Upper lobe of right lung (tissue), 1 donor: ENCODE measurements at places on chromosomes 12 and 14.

DNA sequence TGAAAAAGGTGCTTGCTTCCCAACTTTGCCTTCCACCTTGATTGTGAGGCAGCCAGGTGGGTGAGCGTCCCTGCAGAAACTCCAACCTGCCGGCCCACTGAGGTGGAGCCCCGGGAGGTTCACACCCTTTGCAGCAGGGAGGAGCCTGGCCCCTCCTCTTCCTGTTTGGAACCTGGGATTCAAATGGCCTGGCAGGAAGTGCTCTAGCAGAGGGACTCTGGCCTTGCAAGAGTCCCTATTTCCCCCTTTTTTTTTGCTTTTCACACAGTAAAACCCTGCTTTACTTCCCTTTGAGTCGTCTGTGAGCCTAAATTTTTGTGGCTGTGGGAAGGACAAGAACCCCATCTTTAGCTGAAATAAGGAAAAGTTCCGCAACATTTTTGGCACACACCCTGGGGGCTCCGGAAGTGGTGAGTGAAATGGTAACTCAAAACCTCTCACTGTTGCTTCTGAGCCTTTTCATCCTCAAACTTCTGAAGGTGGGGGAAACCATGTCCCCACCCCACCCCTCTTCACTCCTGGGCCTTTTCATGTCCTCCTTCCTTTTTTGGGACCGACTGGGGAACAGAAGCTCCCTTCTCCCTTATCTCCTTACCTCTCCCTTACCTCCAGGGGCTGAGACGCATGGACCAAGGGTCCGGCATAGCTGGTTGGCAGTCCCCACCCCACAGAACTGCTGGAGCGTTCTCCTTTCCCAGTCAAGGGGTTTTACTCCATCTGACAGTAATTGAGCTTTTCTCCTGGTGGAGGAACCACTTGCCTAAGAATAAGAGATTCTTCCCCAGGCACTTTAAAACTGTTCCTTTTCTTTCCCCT lies 102.0 kb downstream of the KCNMB4 start:
- no peak for DNase-seq
- no peaks in the 10 kb centered on the region for H3K27me3 ChIP-seq
- H3K4me1 ChIP-seq: no peaks in the 10 kb centered on the region
- H3K27ac ChIP-seq: no peak overlapping the region
- H3K4me3 ChIP-seq: peak overlapping the region; percentile 32

- no peaks in the 10 kb centered on the region for H3K27me3 ChIP-seq
- no peaks in the 10 kb centered on the region for H3K4me1 ChIP-seq
- no peak overlapping the region for H3K4me3 ChIP-seq
- no peaks in the 10 kb centered on the region for H3K36me3 ChIP-seq
- peak; percentile 35 for DNase-seq
- H3K27ac ChIP-seq: no peak overlapping the region
These were observed 8.1 kb upstream of the PEBP1 start for GRCh38 chr12:118127867-118128266.

DNA sequence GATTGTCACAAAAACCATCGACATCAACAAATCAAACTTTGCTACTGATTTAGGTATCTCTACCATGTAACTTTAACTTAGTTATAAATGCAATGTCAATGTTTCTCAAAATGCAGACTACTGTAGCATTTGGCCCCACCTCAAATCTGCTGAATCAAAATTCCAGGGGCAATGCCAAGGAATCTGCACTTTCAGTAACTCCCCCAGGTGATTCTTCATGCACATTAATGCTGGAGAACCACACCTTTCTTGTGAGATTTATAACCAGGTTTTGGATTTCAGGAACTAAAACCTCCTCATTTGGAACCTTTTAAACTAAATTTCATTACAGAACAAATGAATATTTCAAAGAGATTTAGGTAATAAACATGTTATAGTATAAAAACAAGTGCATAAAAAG lies 4.9 kb downstream of the ATP2B1 start:
- no peak overlapping the region for H3K4me3 ChIP-seq
- no peak overlapping the region for H3K27ac ChIP-seq
- H3K4me1 ChIP-seq: peaks cover 6% of the 10 kb centered on the region
- no peaks in the 10 kb centered on the region for H3K36me3 ChIP-seq

DNA sequence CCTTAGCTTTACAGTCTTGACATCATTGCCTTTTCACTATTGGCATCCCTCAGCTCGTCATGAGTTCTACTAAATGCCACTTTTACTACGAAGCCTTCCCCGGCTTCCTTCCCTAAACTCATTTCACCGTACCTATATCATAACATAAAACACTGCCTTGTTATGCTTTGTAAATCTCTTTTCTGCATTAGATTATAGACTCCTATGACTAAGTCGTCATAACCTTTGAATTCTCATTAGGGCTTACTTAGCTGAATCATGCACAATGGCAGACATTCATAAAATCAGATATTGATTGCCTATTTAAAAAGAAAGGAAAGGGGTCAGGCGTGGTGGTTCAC lies 21.0 kb downstream of the BTG1 start:
- H3K27me3 ChIP-seq: no peaks in the 10 kb centered on the region
- no peak overlapping the region for H3K27ac ChIP-seq
- no peak for DNase-seq
- no peaks in the 10 kb centered on the region for H3K4me1 ChIP-seq
- no peak overlapping the region for H3K4me3 ChIP-seq

- no peak overlapping the region for H3K27ac ChIP-seq
- no peaks in the 10 kb centered on the region for H3K36me3 ChIP-seq
- H3K4me3 ChIP-seq: no peak overlapping the region
- no peaks in the 10 kb centered on the region for H3K4me1 ChIP-seq
These were observed 73.2 kb downstream of the ANO4 start for GRCh38 chr12:100867639-100868393.

GRCh38 chr12:114093520-114093919 lies 127.4 kb upstream of the RBM19 start:
- no peaks in the 10 kb centered on the region for H3K36me3 ChIP-seq
- H3K4me3 ChIP-seq: no peak overlapping the region
- no peak overlapping the region for H3K27ac ChIP-seq
- DNase-seq: no peak
- H3K4me1 ChIP-seq: no peaks in the 10 kb centered on the region
- no peaks in the 10 kb centered on the region for H3K27me3 ChIP-seq

DNA sequence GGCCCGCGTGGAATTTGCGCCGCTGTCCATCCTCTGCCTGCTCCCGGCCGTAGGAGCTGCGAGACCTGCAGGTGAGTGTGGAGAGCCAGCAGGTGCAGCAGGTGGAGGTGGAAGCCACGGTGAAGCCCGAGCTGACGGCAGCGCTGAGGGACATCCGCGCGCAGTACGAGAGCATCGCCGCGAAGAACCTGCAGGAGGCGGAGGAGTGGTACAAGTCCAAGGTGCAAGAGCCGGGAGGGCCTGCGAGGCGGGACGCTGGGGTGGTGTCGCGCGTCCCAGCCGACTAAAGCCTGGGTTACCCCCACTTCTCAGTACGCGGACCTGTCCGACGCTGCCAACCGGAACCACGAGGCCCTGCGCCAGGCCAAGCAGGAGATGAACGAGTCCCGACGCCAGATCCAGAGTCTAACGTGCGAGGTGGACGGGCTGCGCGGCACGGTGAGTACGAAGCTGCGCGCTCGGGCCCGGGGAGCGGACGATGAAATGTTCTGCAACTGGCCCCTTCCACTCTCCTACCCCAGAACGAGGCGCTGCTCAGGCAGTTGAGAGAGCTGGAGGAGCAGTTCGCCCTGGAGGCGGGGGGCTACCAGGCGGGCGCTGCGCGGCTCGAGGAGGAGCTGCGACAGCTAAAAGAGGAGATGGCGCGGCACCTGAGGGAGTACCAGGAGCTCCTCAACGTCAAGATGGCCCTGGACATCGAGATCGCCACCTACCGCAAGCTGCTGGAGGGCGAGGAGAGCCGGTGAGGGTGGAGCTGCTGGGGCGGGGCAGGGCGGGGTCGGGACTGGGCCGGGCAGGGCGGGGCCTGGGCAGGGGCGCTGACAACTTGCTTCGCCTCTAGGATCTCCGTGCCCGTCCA lies 2.1 kb downstream of the PRPH start:
- no peak overlapping the region for H3K27ac ChIP-seq
- peaks cover 21% of the 10 kb centered on the region for H3K4me1 ChIP-seq
- peak overlapping the region; percentile 21 for H3K4me3 ChIP-seq
- no peaks in the 10 kb centered on the region for H3K36me3 ChIP-seq
- peaks cover 50% of the 10 kb centered on the region for H3K27me3 ChIP-seq
- DNase-seq: peak; percentile 74

DNA sequence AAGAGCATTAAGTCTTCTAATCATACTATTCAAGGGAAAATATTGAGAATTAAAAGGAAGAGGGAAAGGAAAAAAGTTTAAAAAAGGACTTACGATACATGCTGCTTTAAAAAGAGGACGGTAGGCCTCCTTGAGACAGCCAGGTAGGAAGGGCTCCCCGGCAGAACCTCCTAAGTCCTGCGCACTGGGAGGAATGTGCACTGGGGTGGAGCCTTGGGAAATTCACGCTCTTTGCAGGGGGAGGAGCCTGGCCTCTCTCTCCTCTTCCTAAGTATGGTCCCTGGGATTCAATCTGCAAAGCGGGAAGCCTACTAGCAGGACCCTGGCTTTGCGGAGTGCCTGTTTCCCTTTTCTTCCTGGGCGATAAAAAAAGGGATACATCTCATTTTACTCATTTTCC lies 553.0 kb downstream of the RPS29 start:
- no peaks in the 10 kb centered on the region for H3K27me3 ChIP-seq
- H3K4me3 ChIP-seq: no peak overlapping the region
- H3K27ac ChIP-seq: no peak overlapping the region
- no peaks in the 10 kb centered on the region for H3K4me1 ChIP-seq
- DNase-seq: no peak

- no peaks in the 10 kb centered on the region for H3K36me3 ChIP-seq
- no peak overlapping the region for H3K27ac ChIP-seq
- H3K4me1 ChIP-seq: peaks cover 7% of the 10 kb centered on the region
- H3K27me3 ChIP-seq: no peaks in the 10 kb centered on the region
- DNase-seq: no peak
These were observed 2.1 kb downstream of the BICD1 start for GRCh38 chr12:32108787-32109186.

- H3K27ac ChIP-seq: no peak overlapping the region
- H3K27me3 ChIP-seq: no peaks in the 10 kb centered on the region
- no peak overlapping the region for H3K4me3 ChIP-seq
These were observed 789.4 kb upstream of the TBX3 start for GRCh38 chr12:115473257-115473956.

DNA sequence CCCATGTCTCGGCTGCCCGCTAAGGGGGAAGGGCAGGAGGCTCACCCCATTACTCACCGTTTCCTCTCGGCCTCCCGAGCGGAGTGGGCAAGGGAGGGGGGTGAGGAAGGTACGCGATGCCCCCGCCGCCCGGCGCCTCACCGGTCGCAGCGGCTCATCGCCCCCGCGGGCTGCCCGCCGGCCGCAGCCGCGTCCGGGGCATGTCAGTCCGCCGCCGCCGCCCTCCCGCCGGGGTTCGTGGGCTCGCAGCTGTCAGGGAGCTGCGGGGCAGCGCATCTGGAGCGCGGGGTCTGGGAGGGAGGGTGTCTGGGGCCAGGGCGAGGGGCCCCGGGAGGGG lies 461 bp downstream of the SLC8A3 start:
- no peaks in the 10 kb centered on the region for H3K36me3 ChIP-seq
- H3K4me1 ChIP-seq: peaks cover 11% of the 10 kb centered on the region
- H3K4me3 ChIP-seq: peak overlapping the region; percentile 44
- H3K27ac ChIP-seq: no peak overlapping the region

DNA sequence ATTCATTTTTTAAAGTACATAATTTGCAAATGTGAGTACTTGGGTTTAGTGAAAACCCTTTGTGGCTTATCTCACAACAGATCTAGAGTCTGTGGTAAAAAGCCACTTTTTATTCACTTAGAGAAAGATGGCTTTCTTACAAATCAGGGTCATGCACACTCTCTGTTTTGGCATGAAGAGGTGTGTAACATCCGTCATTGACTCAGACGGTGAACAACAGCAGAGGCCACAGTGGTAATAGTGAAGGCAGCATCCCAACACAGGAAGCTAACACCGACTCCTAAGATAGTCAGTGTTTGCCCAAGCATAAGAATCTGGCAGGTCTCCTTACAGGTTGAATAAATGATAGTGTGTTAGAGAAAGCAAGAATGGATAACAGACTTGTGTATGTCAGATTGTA lies 593.0 kb downstream of the SOX5 start:
- no peak overlapping the region for H3K27ac ChIP-seq
- H3K36me3 ChIP-seq: no peaks in the 10 kb centered on the region
- no peaks in the 10 kb centered on the region for H3K27me3 ChIP-seq
- no peak overlapping the region for H3K4me3 ChIP-seq

- H3K27me3 ChIP-seq: no peaks in the 10 kb centered on the region
- H3K4me3 ChIP-seq: no peak overlapping the region
These were observed 41.9 kb downstream of the PDE6H start for GRCh38 chr12:15014708-15015107.

DNA sequence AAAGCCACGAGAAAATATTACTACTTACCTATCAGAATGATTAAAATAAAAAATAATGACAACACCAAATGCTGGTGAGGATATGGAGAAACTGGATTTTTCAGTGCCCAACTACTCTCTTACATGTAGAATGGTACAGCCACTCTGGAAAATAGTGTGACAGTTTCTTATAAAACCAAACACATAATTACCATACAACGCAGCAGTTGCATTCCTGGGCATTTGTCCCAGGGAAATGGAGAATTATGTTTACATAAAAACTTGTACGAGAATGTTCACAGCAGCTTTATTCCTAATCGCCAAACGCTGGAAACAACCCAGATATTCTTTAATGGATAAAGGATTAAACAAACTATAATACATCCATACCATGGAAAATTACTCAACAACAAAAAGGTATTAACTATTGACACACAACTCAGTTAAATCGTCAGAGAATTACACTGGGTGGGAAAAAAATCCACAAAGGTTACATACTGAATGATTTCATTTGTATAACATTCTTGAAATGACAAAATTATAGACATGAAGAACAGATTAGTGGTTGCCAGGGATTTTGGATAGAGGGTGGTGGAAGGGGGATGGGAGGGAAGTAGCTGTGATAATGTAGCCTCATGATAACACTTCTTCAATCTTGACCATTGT lies 35.4 kb downstream of the TAOK3 start:
- DNase-seq: no peak
- H3K4me1 ChIP-seq: peaks cover 11% of the 10 kb centered on the region
- H3K27ac ChIP-seq: no peak overlapping the region
- no peaks in the 10 kb centered on the region for H3K36me3 ChIP-seq

GRCh38 chr12:127411166-127411915 lies 855.6 kb upstream of the TMEM132C start:
- H3K27me3 ChIP-seq: no peaks in the 10 kb centered on the region
- H3K4me3 ChIP-seq: no peak overlapping the region
- no peaks in the 10 kb centered on the region for H3K4me1 ChIP-seq
- H3K36me3 ChIP-seq: no peaks in the 10 kb centered on the region

- peaks cover 76% of the 10 kb centered on the region for H3K36me3 ChIP-seq
- no peak for DNase-seq
- H3K4me1 ChIP-seq: no peaks in the 10 kb centered on the region
- H3K27me3 ChIP-seq: no peaks in the 10 kb centered on the region
- H3K27ac ChIP-seq: no peak overlapping the region
These were observed 68.9 kb upstream of the SAV1 start for GRCh38 chr14:50736932-50737419.
